ENCODE measurements at places on chromosomes 2 and 18.

GRCh38 chr2:239476757-239477585 lies 76.2 kb upstream of the HDAC4 start:
- DNase-seq: no peak

DNA sequence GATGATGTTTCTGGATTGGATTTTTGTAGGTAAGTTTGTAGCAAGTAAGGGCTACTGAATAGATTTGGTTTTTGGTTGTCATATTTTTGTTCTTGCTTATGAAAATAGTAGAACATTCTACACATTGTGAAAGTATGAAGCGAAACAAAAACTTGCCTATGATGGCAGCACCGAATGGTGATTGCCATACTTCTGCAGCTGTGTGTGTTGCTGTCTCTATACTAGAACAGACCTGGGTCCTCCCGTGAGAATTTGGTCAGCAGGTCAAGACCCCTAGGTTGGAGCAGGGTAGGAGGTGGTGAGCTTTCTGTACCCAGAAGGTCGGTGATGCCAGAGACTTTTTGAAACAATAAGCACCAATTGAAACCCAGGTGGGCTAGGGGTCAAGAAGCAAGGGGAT lies 322.6 kb downstream of the PRKCE start:
- DNase-seq: no peak

DNA sequence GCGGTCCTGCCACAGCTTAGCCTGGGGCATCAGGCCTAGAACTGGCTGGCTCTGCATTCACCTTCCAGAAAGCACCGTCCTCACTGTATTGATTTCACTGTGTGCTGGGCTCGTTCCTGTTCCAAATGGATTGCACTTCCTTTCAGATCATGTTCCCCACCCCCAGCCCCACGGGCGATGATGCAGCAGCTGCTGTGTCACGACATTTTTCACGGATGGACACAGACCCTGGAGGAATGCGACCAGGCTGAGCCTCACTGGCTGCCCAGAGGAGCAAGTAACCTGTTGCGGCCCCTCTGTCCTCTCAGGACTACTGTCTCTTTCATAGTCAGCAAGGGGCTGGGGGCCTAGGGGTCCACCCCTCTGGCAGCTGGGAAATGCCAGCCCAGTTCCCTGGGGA lies 50.3 kb downstream of the CAPN13 start:
- DNase-seq: no peak

DNA sequence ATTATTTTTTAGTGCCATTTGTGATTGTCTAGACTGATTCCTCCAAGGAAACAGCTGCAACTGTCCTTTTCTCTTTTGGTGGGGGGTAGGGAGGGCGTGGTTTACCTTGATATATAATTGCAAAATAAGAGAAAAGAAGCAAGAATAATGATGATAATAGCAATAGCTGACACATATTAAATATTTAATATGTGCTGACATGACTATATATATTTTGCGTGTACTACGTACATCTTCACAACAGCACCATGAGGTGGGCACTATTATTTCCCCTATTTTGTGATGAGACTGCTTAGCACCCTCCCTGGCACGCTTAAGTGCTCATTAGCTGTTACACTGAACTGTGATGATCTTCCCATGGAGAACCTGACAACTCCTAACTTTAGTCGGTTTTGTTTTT lies 39.4 kb downstream of the TNFRSF11A start:
- DNase-seq: no peak

- DNase-seq: no peak
Measured at GRCh38 chr18:61851940-61852451, 40.8 kb downstream of the RNF152 start.

DNA sequence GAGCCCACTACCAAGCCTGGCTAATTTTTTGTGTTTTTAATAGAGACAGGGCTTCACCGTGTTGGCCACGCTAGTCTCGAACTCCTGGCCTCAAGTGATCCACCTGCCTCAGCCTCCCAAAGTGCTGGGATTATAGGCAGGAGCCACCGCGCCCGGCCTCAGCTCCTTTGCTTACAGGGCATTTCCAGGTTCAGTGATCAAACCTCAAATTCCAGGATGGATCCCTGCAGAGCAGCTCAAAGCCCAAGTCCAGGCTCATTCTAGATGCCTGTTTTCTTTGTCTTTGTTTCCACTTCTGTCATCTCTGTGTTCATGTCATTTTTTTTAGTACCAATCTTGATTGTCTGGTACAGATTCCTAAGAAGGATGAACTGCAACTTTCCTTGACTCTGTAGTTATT lies 41.9 kb downstream of the TNFRSF11A start:
- DNase-seq: no peak

DNA sequence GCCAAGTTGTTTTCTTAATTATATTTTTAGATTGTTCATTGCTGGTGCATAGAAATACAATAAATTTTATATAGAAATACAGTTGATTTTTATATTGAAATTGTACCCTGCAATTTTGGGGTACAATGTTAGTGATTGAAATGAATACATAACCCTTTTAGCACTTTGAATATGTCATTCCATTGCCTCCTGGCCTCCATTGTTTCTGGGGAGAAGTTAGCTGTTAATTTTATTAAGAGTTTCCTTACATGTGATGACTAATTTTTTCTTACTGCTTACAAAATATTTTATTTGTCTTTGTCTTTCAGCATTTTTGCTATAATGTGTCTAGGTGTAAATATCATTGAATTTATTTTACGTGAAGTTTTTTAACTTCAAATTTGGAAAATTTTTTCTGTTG lies 176.5 kb upstream of the DCC start:
- no peak for DNase-seq

- no peak for DNase-seq
Measured at GRCh38 chr2:216308576-216308975, 63.7 kb downstream of the MARCHF4 start.

DNA sequence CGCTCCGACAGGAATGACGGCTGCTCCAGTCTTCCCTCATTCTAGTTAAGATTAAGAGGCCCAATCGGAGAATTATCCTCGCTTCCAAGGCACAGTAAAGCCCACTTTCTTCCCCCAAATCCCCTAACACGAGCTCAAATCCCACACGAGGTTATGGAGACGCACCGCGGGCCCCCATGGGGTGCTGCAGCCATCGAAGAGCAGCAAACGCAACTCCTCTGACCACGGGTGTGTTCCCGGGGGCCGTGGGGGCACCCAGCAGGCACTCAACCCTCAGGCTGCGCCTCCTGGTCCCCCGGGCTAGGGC lies 446 bp downstream of the COPS9 start:
- no peak for DNase-seq

- no peak for DNase-seq
Measured at GRCh38 chr18:48154828-48155227, 224.4 kb upstream of the SMAD2 start.

GRCh38 chr2:109582928-109583895 lies 30.6 kb downstream of the SEPTIN10 start:
- DNase-seq: no peak

- no peak for DNase-seq
Measured at GRCh38 chr2:154603682-154604081, 94.8 kb upstream of the KCNJ3 start.

DNA sequence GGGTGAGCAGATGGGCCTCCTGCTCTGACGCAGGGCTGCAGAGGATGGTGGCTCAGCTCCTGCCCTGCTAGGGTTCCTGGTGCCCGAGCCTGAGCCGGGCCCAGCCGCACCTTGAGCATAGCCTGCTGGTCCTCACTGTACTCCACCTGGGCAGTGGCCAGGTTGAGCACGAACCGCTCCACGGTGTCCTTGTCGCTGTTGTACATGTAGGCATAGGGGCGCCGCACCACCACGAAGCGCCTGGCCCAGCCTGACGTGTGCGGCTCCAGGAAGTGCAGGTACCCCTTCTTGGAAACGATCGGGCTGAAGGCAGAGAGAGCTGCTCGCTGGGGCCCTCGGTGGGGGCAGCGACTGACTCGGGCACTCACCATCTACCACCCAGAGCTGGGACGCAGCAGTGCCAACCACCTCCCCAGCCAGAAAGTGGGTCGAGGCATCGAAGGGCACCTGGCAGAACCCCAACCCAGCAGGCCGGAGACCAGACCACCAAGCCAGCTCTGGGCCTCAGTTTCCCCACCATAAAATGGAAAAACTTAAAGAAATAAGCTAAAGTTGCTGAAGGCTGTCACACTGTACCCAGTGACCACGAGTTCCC lies 27.3 kb downstream of the AQP12A start:
- no peak for DNase-seq

GRCh38 chr2:216283038-216283900 lies 89.0 kb downstream of the MARCHF4 start:
- DNase-seq: no peak

GRCh38 chr2:140863713-140864112 lies 1267.1 kb downstream of the LRP1B start:
- DNase-seq: no peak

GRCh38 chr18:59877361-59877760 lies 22.4 kb upstream of the PMAIP1 start:
- DNase-seq: no peak

DNA sequence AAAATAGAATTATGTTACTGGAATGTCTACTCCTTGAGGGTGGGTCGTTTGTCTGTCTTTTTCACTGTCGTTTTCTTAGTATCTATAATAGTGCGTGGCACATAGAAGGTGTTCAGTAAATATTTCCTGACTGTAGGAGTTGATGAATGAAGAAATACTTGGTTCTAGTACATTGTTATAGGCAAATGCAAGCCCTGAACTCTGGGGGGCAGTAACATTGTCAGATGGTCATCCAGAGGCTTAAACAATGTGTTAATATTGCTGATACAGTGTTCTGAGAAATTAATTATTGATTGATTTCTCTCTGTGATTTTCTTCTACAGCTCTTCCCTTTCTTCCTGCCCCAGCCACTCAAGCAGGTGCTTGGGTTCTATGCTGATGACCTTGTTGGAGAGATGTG lies 24.4 kb upstream of the THOC1 start:
- no peak for DNase-seq

DNA sequence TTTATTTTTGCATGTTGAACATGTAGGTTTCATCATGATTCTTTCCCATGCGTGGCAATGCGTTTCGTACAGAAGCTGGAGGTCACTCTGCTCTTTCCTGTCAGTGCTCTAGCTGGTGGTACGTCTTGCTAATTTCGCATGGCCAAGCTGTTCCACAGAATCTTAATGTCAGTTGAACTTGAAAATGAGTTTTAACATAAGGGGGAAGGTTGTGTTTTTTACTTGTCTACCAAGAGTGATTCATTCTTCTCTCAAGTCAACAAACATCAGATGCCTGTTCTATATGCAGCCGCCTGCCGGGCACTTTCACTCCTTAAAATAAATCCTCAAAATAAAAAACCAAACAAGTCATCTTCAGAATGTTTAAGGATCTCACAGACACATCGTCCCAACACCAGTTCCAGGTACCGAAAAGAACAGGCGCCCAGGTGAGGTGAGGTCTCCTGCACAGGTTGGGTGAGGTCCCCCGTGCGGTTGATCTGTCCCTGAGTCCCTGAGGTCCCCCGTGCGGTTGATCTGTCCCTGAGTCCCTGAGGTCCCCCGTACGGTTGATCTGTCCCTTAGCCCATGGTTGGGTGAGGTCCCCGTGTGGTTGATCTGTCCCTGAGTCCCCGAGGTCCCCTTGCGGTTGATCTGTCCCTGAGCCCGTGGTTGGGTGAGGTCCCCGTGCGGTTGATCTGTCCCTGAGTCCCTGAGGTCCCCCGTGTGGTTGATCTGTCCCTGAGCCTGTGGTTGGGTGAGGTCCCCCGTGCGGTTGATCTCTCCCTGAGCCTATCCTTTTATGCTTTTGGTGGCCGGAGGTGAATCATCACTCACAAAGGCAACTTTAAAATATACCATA lies 57.0 kb upstream of the KCNG2 start:
- no peak for DNase-seq

DNA sequence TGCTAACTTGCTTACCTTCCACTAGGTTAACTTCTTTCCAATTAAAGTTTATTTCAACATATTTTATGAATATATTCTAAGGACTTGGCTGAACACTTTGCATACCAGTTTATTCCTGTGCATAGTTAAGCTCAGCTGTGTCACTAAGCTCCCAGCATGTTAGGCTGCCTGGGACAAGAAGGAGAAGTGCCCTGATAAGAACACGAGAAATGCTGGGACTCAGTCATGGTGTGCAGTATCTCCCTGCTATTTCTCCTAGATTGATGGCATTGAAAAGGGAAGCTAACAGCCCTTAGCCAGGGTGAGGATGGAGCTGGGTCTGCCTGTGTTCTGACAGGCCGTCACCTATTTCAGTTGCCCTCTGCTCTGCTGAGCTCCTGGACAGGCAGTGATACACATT lies 164.3 kb downstream of the TRABD2A start:
- DNase-seq: no peak

GRCh38 chr2:233449081-233449901 lies 95.0 kb downstream of the DGKD start:
- DNase-seq: no peak

GRCh38 chr2:152500772-152501171 lies 165.8 kb downstream of the FMNL2 start:
- DNase-seq: no peak

GRCh38 chr2:191064590-191064989 lies 50.6 kb upstream of the STAT1 start:
- no peak for DNase-seq

- no peak for DNase-seq
Measured at GRCh38 chr2:241302083-241302482, 13.4 kb downstream of the HDLBP start.

- DNase-seq: no peak
Measured at GRCh38 chr18:62767321-62767720, 52.0 kb downstream of the PHLPP1 start.

DNA sequence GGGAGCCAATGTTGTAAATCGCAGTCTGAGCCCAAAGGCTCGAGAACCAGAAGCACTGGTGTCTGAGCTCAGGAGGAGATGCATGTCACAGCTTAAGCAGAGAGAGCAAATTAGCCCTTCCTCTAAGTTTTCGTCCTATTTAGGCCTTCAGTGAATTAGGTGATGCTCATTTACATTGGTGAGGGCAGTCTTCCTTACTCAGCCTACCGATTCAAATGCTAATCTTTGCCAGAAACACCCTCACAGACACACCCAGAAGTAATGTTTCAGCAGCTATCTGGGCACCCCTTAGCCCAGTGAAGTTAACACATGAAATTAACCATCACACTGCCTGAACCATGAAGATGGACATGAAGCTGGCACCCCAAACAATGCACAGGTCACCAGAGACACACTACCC lies 385.1 kb downstream of the STK39 start:
- no peak for DNase-seq

DNA sequence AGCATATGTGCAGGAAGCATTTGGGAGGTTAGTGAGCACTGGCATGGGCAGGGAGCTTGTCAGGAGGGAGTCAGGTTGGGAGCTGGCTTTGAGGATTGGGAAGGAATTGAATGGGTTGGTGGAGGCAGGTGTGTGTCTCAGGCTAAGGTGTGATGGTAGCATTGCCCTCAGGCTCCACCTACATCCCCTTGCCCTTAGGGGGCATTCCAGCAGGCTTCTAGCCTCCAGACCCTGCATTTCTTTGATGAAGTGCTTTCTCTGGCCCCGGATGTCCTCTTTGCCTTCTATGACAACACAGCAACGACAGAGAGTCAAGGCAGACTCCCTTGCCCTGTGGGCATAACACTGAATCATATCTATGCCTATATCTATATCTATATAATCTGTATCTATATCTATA lies 13.5 kb downstream of the RHBDD1 start:
- no peak for DNase-seq

DNA sequence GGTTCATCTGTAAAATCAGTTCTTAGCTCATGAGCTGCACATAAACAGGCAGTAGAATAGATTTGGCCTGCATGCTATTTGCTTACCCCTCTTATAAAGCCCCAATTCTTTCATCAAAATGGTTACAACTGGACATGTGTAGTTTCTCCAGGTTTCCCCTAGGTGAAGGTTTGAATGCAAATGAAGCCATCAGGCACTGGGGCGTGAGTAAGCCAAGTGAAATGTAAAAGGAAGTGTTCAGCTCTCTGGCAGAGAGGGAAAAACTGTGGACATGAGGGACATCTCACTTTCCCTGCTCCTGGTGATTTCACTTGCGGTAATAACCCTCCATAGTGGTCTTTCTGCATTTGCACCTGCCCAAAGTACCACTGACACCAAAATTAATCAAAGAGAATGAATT lies 1402.3 kb upstream of the LRRTM1 start:
- DNase-seq: no peak

Data from activated naive CD4-positive, alpha-beta T cell (primary cell).